Pulmonary artery endothelial cell (primary cell): ENCODE measurements at places on chromosomes 1 and 21.

GRCh38 chr1:212295579-212295978 lies 10.4 kb downstream of the PPP2R5A start:
- no peak for DNase-seq

- peak; percentile 69 for DNase-seq
Observed at GRCh38 chr1:75502776-75503175, 108.1 kb downstream of the SLC44A5 start.

DNA sequence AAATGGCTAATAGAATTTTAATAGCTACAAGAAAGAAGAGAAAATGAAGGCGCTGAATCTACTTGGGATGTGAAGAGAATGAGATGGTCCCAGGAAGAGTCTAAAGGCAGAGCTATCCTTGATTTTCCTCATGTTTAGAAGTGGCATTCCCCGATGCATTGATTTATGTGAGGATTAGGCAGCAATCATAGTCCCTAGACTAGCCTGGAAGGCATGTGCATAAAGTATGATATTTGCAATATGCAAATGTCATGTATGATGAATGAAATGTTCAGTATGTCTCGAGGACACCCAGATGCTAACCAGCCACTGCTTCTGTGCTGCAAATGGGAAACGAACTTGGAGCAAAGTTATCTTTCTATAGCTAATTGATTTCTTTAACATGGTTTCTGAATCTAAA lies 641.5 kb upstream of the PLXNA2 start:
- DNase-seq = no peak

GRCh38 chr1:58575551-58576324 lies 1.3 kb downstream of the TACSTD2 start:
- no peak for DNase-seq

DNA sequence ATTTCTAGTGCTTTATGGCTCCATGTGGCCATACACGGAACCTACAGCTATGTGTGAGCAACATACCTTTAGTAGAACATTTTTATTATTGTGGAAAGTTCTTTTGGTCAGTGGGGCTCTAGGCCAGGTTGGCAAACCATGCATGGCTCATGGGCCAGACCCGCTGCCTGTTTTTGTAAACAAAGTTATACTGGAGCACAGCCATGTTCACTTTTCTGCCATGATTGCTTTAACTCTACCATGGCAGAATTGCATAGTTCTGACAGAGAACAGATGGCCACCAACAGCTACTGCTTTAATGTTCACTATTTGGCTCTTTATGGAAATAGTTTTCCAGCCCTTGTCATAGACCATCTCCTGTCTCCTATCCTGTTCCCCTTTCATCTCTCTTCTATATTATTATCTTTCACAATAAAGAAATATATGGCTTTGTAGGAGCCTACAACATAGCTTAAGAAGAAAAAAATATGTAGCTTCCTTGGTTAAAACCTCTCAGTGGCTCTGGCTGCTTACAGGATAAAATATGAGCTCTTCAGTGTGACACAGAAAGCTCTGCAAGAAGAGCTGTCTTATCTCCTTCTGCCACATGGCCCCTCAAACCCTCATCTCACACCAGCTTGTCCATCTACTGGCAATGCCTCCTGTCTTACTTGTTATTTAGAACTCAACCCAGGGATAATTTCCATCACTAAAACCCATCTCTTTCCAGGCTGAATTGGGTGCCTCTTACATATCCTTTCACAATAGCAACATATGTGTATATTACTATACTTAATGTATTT lies 54.6 kb upstream of the RWDD3 start:
- no peak for DNase-seq

- no peak for DNase-seq
Observed at GRCh38 chr21:28233536-28234220, 759.0 kb downstream of the LTN1 start.

DNA sequence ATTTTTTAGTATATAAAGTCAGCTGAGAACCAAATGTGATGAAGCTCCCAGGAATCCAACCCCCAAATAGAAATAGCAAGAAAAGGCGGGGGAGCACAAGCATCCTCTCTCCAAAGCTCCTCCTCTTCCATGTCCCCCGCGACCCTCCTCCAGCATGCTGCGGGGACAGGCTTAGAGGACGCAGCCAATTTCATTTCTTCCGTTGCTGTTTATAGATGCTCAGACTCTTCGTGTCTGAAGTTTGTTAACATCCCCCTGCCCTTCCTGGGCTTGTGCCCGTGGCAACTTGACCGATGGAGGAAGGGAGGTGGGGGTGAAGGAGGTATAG lies 754 bp upstream of the NPPA start:
- no peak for DNase-seq

- DNase-seq = no peak
Observed at GRCh38 chr1:204104331-204105130, 31.6 kb downstream of the SOX13 start.

- no peak for DNase-seq
Observed at GRCh38 chr1:55702064-55702463, 486.9 kb upstream of the USP24 start.

- no peak for DNase-seq
Observed at GRCh38 chr1:173191011-173191705, 16.0 kb downstream of the TNFSF4 start.

GRCh38 chr1:10064416-10065343 lies 31.9 kb downstream of the UBE4B start:
- DNase-seq = no peak

DNA sequence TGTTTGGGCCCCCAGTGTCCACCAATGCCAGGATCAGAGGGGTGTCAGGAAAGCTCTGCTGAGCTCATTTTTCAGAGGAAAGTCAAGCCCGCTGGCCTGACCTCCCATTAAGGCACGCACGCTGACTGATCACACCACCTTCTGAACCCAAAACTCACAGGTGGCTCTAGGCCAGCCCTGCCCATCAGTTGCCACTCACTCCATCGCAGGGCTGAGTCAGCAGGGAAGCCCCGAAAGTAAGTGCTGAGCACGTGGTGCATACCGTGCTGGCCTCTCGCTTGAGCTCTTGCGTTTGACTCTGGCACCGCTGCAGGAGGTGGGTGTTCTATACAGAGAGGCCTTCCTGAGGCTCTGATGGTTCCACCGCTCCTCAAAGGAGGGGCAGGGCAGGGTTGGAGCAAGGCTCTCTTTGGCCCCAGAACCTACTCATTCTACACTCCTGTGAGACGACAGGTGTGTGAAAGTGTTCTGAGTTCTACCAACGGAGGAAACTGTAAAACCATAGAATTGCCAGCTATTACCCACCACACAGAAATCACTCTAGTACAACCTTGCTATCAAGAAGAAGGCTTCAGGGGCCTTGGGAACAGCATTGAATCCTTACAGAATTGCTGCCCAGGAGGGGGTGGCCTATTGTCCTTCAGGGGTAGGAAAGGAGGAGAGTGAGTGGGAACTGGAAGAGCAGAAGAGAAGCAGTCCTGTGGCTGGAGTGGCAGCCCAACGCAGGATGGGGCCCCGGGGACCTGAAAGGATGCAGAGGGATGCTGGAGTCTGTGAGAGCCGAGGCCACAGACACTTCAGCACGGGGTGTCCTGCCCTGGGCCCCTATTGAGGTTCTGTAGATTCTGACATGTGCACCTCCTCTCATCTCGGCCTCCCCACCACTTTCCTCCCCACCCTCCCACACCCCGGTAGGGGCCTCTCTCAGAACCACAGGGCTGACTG lies 214.7 kb upstream of the EDN2 start:
- DNase-seq = no peak

DNA sequence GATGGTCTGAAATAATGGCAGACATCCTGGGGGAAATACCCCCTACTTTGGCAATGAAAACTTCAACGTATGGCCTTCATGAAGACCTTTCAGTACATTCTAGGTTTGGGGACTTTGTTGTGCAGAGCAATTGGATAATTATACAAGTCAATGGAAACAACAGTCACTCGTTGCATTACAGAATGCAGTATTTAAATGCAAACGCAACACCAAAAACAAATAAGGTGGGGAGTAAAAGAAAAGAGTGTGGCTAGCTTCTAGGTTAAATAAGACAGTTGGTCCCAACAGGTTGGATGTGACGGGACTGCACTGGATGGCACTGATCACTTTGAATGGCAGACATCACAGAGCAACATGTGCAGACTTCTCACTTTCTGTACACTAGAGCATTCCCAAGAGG lies 358.3 kb upstream of the GREM2 start:
- DNase-seq = no peak

DNA sequence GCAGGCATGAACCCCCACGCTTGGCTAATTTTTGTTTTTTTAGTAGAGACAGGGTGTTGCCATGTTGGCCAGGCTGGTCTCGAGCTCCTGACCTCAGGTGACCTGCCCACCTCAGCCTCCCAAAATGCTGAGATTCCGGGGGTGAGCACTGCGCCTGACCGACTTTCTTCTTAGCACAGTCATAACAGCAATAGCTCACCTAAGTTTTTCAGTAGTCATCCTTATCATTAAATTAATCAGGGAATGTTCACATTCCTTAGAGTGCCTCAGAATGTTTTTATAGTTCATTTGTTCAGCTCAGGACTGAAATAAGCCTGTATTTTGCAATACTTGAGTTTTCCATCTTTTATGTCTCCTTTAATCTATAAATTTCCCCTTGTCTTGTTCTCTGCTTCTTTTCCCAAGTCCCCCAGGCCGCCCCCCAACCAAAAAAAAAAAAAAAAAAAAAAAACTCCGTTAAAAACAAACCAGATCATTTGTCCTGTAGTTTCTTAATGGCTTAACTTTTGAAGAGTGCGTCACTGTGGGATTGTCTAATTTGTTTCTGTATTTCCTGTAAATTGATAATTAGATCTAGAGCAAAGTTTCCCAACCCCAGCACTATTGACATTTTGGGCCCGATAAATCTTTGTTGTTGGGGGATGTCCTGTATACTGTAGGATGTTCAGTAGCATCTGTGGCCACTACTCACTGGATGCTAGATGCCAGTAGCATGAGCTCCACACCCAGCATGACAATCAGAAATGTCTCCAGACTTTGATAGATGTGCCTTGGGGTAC lies 120.7 kb downstream of the ITSN1 start:
- DNase-seq = peak; percentile 5

DNA sequence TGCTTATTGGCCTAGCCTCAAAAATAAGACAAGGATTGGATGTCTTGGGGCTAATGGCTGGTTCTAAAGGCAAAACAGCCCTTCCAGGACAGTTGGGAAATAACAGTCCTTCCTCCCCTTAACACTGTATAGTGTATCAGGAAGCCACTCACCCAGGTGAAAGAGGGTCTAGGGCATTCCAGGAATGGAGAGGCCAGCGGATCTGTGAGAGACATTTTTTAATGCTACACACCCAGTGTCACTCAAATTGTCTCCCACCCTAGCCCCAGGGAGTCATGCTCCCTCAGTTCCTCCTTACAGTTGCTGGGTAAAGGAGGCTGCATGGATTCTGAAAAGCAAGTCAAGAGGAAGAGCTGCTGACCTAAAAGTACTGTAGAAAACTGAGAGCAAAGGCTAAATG lies 24.1 kb upstream of the EXO1 start:
- DNase-seq = no peak

DNA sequence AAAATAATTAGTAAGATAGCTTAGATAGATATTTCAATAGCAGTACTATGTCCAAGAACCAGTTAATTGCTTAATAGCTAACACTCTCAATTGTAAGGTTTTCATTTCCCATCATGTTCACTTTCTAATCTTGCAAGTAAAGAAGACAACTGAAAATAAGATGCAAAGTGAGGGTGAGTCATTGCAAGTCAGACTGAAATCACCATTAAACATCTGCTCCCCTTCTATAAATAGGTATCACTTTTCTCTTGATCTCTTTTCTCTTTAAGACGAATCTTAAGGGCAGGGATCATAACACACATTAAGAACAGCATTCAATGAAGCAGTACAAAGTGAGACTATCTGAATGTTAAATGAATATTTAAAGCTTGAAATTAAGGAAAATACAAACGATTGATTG lies 40.4 kb downstream of the UBR4 start:
- DNase-seq = no peak

GRCh38 chr1:233679030-233679429 lies 65.1 kb downstream of the KCNK1 start:
- DNase-seq = no peak

DNA sequence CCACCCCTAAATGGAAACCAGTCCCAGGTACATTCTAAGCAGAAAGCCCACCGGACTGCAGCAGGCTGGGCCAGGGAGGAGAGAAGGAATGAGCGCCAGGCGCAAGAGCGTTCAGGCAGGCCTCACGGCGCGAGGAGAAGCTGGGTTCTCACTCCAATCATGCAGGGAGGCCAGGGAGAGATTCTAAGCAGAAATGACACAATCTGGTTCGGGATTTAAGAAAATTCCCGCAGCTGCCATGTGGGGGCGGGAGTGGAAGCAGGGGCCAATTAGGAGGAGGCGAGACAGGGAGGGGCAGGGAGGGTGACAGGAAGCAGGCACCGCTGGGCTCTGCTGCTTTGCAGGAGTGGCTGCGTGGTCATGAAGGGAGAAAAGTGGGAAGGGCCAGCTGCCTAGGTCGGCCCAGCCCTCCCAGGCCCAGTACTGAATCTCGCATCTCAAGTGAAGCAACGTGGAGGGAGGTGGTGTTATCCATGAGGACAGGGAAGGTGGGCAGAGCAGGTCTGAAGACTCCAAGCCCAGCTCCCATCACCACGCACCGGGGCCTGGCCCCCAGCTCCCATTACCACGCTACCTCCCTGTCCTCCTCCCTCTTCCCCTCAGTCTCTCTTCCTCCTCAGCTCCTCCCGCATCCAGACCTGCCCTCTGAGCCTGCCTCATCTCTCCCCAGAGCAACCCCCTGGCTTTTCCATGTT lies 11.8 kb downstream of the NPHP4 start:
- no peak for DNase-seq

DNA sequence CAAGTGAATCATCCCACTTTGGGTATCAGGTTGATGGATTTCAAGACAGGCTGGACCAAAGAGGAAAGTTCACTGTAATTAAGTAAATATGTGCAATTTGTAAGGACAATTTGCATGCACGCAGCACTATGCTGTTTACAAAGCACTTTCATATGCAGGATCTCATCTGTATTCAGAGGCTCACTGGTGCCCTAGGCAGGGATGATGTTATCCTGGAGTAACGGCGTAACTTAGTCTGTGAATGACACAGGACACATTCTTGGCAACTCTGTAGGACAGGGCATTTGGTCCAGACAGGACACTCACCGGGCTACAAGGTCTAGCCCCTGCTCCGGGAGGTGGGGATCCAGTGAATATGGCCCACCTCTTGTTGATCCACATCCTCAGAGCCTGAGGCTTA lies 365.4 kb upstream of the DUSP10 start:
- no peak for DNase-seq

DNA sequence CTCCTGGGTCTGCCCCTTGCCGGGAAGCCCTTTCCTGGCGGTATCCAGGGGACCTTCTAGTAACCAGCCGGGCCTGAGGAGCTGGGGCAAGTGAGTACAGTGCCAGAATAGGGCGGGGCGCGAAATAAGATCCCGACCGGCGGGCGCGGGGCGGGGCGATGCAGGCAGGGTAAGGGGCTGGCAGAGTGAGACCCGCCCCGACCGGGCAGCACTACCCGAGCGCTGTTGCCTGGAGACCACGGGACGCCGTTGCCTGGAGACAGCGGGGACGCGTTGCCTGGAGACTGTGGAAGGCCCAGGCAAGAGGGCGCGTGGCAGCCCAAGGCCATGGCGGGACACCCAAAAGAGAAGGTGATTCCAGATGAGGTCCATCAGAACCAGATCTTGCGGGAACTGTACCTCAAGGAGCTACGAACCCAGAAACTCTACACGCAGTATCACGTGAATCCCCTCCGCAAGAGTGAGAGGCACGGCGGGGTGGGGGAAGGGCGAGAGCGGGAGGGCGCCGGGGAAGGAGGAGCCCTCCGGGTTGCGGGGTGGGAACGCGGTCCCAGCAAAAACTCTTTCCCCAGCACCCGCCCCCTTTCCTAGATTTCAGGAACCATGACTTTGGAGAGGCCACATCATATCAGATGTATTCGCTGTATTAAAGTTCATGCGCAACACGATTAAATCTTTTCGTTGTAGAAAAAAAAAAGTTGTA lies 24.3 kb downstream of the EBNA1BP2 start:
- no peak for DNase-seq

GRCh38 chr1:31952825-31953220 lies 14.7 kb upstream of the PTP4A2 start:
- DNase-seq = no peak
